MCF 10A (cell line): ENCODE measurements at places on chromosomes 12 and 14. TPM values are rescaled to one million over a fixed set of nuclear protein-coding genes. Genes with fewer than 3 reads are reported as not detected.
A peak's percentile ranks its signal among the peaks of the same experiment; 100 is the strongest.

- H3K4me1 ChIP-seq = peaks cover 8% of the 10 kb centered on the region
- H3K27ac ChIP-seq = no peak overlapping the region
- no peaks in the 10 kb centered on the region for H3K27me3 ChIP-seq
- no peaks in the 10 kb centered on the region for H3K36me3 ChIP-seq
Observed at GRCh38 chr12:96516472-96517430, 27.4 kb downstream of the CFAP54 start.

DNA sequence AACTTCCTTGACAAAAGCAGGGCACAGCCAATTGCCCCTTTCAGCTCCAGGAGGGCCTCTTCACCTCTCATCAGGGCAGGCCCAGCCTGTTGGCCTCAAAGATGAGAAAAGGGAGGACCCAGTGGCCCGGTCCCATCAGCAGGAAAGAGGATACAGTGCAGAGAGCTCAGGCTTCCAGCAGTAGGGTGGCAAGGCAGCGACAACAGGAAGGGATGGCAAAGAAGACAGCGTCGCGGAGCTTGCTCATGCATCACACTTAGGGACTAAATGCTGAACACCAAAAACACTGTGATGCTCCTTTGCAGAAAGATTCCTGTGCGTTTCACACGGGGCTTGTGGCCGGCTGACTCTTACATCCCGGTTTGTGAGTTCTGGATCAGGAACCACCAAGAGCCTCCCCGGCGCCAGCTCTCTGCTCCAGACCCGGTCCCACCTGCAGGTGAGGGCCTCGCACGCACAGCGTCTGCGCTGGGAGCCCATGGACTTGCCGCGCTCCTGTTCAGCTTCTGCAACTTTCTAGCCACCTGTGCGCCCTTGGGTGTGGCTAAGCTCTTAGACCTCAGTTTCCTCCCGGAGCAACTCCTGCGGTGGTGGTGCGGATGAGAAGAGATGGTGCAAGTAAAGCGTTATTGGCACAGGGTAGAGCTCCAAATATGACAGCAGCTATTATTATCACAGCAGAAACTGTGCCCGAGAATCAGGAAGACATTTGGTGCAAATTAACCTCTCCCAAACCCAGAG, 15.3 kb upstream of the BCL7A start:
- H3K27me3 ChIP-seq = no peaks in the 10 kb centered on the region
- no peak overlapping the region for H3K4me3 ChIP-seq
- H3K27ac ChIP-seq = no peak overlapping the region

DNA sequence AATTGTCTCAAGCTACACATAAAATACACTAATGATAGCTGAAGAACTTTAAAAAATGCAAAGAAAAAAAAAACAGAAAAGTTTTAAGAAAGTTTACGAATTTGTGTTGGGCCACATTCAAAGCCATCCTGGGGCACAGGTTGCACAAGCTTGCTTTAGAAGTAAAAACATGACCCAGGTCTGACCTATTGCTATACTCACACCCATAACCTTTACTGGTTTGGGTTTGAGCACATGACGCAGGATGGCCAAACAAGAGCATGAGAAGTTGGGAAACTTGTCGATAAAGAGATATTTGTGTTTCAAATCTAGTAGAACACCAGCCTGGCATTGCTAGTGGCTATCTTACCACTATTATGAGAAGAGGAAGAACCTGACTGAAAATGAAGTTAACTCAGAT, 143.7 kb downstream of the NOVA1 start:
- peaks cover 40% of the 10 kb centered on the region for H3K27me3 ChIP-seq
- DNase-seq = no peak
- H3K27ac ChIP-seq = no peak overlapping the region
- no peak overlapping the region for H3K4me3 ChIP-seq

- H3K36me3 ChIP-seq = peaks cover 42% of the 10 kb centered on the region
- peak; percentile 84 for DNase-seq
- no peak overlapping the region for H3K27ac ChIP-seq
- no peaks in the 10 kb centered on the region for H3K27me3 ChIP-seq
- peaks cover 15% of the 10 kb centered on the region for H3K4me1 ChIP-seq
- no peak overlapping the region for H3K4me3 ChIP-seq
Observed at GRCh38 chr14:20455355-20456300, 602 bp downstream of the APEX1 start.

GRCh38 chr14:58428118-58428683, 682 bp downstream of the KIAA0586 start:
- peak; percentile 59 for DNase-seq
- H3K27ac ChIP-seq = peak overlapping the region; percentile 96
- no peaks in the 10 kb centered on the region for H3K27me3 ChIP-seq

- DNase-seq = no peak
- peaks cover 10% of the 10 kb centered on the region for H3K4me1 ChIP-seq
- no peak overlapping the region for H3K27ac ChIP-seq
- peaks cover 9% of the 10 kb centered on the region for H3K36me3 ChIP-seq
- H3K4me3 ChIP-seq = no peak overlapping the region
- H3K27me3 ChIP-seq = no peaks in the 10 kb centered on the region
Observed at GRCh38 chr12:15712823-15713660, 76.1 kb downstream of the EPS8 start.

GRCh38 chr14:53218161-53218560, 65.0 kb upstream of the DDHD1 start:
- no peak overlapping the region for H3K27ac ChIP-seq
- H3K27me3 ChIP-seq = no peaks in the 10 kb centered on the region
- H3K4me1 ChIP-seq = no peaks in the 10 kb centered on the region
- no peak for DNase-seq
- peak overlapping the region; percentile 75 for H3K4me3 ChIP-seq

DNA sequence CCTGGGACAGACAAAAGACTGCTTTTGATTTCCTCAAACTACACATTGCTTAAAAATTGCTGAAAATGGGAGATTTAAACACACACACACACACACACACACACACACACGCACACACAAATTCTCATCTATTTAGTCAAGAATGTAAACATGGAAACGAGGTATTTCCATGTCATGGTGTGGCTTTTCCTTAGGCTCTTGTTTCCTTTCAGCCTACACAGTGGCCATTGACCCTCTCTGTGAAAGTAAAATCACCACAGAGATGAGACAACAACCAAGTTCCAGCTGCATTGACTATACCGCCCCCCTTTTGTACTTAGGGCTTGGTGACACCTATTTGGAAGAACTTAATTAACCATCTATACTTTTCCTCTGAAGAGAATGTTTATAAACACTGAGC, 41.9 kb downstream of the TTC8 start:
- peaks cover 47% of the 10 kb centered on the region for H3K36me3 ChIP-seq
- H3K4me3 ChIP-seq = no peak overlapping the region
- no peaks in the 10 kb centered on the region for H3K4me1 ChIP-seq
- no peak for DNase-seq
- peak overlapping the region; percentile 44 for H3K27ac ChIP-seq

DNA sequence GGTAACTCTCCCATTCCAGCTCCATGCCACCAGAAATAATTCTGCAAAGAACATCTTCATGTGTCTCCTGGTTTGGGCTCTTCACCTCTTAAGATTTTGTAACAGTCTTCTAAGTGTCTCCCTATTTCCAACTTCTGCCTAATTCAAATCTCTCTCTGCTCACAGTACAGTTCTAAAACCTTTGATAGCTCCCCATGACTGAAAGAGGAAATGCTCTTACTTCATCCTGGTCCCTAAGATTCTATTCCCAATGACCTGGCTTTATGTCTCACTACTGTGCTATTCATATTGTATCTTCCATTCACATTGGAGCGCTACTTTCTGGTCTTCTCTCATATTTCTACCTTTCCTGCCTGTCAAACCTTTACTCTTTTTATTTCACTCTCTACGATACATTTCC, 1.6 kb downstream of the AMN1 start:
- no peaks in the 10 kb centered on the region for H3K36me3 ChIP-seq
- peaks cover 8% of the 10 kb centered on the region for H3K4me1 ChIP-seq
- no peak overlapping the region for H3K4me3 ChIP-seq
- H3K27me3 ChIP-seq = no peaks in the 10 kb centered on the region
- no peak for DNase-seq
- no peak overlapping the region for H3K27ac ChIP-seq

DNA sequence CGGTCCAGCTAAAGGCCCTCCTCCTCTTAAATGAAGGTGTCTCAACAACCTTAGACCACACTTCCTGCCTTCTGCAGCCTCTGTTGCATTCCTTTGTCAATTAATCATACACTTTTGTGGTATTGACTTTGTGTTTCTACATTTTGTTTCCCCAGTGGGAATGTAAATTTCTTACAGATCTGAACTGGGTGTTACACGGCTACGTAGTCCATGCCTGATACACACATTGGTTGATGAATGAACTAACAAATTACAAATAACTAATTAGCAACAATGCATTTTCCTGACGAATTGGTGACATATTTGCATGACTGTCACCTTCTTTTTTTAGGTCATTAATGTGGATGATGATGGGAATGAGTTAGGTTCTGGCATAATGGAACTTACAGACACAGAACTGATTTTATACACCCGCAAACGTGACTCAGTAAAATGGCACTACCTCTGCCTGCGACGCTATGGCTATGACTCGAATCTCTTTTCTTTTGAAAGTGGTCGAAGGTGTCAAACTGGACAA, 15.2 kb upstream of the CCT2 start:
- peak; percentile 73 for DNase-seq
- H3K27ac ChIP-seq = peak overlapping the region; percentile 55
- H3K4me1 ChIP-seq = peaks cover 13% of the 10 kb centered on the region
- no peaks in the 10 kb centered on the region for H3K27me3 ChIP-seq
- peaks cover 47% of the 10 kb centered on the region for H3K36me3 ChIP-seq

DNA sequence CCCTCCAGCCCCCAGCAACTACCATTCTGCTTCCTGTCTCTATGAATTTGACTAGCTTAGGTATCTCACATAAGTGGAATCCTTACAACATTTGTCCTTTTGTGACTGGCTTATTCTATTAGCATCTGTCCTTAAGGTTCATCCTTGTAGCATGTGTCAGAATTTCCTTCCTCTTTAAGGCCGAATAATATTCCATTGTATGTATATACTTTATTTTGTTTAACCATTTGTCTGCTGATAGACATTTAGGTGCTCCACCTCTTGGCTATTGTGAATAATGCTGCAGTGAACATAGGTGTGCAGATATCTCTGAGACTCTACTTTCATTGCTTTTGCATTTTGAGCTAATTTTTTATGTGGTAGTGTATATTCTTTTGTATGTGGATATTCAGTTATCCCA, 75.7 kb downstream of the SPATS2 start:
- DNase-seq = no peak
- H3K4me3 ChIP-seq = no peak overlapping the region
- no peaks in the 10 kb centered on the region for H3K27me3 ChIP-seq
- peaks cover 19% of the 10 kb centered on the region for H3K36me3 ChIP-seq
- H3K27ac ChIP-seq = peak overlapping the region; percentile 4

- H3K4me1 ChIP-seq = peaks cover 12% of the 10 kb centered on the region
- no peaks in the 10 kb centered on the region for H3K36me3 ChIP-seq
- DNase-seq = no peak
- H3K27me3 ChIP-seq = no peaks in the 10 kb centered on the region
- H3K27ac ChIP-seq = no peak overlapping the region
- H3K4me3 ChIP-seq = no peak overlapping the region
Observed at GRCh38 chr12:107492393-107493134, 193.0 kb upstream of the PWP1 start.

DNA sequence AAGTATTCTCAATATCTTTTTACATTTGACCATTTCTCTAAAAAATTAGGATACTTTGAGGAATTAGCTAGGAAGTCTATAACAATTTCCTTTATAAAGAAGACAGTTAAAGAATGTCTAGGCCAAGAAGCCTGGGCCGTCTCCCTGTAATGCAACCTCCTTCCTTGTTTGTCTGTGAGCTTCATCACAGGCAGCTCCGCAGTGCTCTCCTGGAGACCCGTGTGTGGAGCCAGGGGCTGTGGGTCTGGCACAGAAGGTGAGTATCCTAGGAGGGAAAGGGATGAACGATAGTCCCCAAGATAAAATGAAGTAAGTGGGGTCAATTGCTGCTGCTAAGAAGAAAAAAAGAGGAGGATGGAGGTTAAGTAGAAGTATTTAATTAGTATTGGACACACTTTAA, 31.8 kb upstream of the ATP23 start:
- H3K4me3 ChIP-seq = no peak overlapping the region
- H3K27me3 ChIP-seq = peaks cover 38% of the 10 kb centered on the region
- DNase-seq = no peak
- no peak overlapping the region for H3K27ac ChIP-seq

DNA sequence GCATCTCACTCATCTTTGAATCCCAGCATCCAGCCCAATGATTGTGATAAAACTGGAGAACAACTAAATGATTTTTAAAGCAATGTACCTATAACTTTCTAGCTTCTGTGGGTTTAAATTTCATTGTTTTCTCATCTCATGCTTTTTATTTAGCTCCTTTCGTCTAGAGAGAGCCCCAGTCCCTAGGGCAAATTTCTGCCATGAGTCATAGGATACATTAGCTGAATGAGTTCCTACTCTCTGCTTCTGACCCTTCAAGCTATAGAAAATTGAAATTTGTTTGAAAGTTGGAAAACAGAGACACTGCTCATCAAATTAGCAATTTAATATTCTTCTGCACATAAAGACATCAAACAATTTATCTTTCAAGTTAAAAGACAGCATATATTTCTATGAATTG, 113.9 kb downstream of the KIF21A start:
- H3K4me3 ChIP-seq = no peak overlapping the region
- peaks cover 46% of the 10 kb centered on the region for H3K36me3 ChIP-seq
- peaks cover 10% of the 10 kb centered on the region for H3K4me1 ChIP-seq

Gene LTB4R
- total RNA-seq = 15.8 and 19.9 TPM in 2 replicates

Gene CLEC4C
- total RNA-seq = not detected in 2 replicates

Gene DIO3
- total RNA-seq = not detected in 2 replicates

Gene SYT1
- total RNA-seq = 7.4 and 10.4 TPM in 2 replicates

Gene BTBD6
- total RNA-seq = 16.7 and 24.5 TPM in 2 replicates

Gene DEGS2
- total RNA-seq = 0.07 and 0.39 TPM in 2 replicates

Gene EGLN3
- total RNA-seq = 0.17 and 0.54 TPM in 2 replicates

Gene RESF1
- 14.7 and 18.7 TPM in 2 replicates for total RNA-seq

Gene TGM1
- total RNA-seq = 16.9 and 26.2 TPM in 2 replicates

Gene DBX2
- total RNA-seq = not detected in 2 replicates

Gene KRT83
- total RNA-seq = 12.2 and 14.5 TPM in 2 replicates
